Activated CD4-positive, alpha-beta T cell treated with anti-CD3 and anti-CD28 coated beads for 48 hours (primary cell): ENCODE measurements at places on chromosomes 7 and 10.
A peak's percentile ranks its signal among the peaks of the same experiment; 100 is the strongest.

- no peak for DNase-seq
These were observed 421.4 kb upstream of the MGMT start for GRCh38 chr10:129045599-129045998.

DNA sequence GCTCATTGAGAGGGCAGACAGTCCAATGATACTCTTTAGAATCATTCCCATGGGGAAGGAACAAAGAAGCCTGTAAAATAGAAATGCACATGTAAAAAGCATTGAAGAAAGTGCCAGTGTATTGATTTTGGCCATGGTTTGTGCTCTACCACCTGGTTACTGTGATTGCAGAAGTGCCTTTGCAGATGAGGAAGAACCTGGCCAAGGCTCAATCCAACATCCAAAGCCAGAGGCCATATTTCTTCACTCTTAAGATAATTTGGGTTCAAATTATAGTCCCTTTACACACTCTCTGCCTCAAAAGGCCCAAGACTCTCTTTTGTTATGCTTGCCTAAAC is 122.1 kb downstream of the EGFR start:
- no peak for DNase-seq

- no peak for DNase-seq
These were observed 91.3 kb upstream of the RHEB start for GRCh38 chr7:151611041-151611440.

DNA sequence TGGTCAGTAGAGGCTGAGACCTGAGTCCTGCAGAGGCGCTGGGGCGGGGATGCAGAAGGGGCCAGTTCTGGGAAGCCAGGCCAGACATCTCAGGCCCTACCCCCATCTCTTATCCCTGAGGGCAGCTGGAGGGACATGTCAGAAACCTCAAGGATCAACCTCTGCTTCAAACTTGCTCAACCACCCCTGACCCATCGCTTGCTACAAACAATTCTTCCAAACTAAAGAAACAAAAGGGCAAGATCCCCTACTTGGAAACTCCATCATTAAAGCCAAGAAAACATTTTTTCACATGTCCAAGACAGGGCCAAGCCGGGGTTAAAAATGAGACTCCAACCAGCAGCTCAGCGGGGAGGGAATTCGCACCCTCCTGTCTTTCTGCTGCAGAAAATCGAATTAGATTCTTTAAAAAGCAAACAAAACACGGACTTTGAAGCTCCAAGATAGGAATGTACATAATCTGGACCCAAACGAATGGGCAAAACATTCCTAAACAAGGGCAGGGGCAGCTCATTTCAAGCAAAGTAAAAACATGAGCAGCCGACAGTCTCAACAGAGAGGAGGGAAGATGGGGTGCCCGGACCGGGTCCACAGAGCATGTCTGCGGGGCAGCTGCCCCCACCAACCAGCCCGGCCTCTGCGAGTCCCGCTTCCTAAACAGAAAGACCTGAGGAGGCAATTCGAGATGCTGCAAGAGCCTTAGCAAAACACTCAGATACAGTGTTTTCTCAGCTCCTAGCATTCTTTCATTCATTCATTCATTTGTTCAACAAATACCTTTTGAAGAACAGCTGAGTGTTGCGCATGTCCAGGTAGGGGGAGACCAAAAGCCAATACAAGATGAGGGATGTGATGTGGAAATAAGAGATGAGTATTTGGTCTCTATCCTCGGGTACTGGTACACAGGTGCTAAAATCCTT is 44.8 kb downstream of the CHST15 start:
- DNase-seq: no peak

DNA sequence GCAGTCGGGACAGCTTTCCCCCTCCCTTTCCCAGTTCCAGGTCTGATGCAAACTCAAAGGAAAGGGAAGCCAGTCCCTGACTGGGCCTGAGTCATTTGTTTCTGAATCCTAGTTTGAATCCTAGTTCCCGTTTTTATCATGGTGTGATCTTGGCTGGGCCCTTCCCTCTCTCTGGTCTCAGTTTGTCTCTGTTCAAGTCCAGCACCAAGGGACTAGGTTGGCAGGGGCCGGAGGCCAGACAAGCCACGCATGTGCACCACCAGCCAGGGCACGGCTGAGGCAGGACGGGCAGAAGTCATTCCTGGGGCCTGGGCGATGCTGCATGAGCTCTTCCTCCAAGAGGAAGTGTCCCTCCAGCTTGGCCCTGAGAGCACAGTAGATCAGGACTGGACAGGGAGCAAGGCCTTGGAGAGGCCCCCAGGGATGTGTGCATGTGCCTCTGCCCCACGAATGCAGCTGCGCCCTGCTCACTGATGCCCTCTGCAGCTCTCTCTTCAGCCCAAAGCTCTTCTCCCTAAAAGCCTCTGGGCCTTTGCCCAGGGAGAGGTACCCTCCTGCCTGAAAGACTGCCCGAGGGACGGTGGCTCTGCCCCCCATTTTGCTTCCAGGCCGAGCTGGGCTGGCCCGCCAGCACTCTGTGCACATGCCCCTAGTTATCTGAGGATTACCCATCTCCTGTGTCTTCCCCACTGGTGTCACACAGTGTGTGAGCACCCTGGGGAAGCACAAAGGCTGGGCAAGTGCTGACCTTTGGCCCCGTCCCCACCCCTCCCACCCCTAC is 86.7 kb downstream of the ZMIZ1 start:
- no peak for DNase-seq

GRCh38 chr10:23448802-23449570 is 10.1 kb downstream of the OTUD1 start:
- DNase-seq: no peak

DNA sequence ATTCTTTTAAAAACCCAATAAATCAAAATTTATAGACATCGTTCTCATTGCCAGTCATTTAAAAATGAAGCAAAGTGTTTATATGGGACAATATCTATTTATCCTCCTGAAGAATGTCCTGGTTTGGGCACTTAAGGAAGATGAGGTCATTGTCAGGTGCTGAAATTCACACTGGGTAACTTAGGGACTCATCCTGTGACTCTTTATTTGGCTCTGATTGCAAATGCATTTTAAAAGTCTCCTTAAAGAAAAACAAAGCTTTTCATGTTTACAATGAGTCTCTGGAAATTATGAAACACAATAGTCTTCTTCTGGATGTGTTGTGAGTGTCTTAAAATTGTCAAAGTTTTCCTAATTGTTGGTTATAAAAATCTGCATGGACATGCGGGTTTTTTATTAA is 69.5 kb upstream of the GPR158 start:
- DNase-seq: no peak

DNA sequence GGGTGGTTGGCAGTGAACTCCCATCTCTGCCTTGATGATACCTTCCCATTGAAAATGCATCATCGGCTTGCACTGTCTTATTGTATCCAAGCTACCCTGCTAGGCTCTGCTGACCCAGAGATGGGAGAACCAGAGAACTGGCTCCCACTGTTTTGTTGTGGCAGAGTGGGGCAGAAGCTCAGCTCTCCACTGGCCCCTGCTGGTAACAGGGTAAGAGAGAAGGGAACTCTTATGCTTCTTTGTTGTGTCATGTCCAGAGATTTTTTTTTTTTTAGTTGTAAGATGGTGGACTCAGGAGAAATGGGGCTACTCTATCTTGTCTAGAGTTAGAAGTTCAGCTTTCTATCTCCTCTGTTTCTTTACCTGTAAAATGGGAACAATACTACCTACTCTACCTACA is 100.5 kb upstream of the SDK1 start:
- peak; percentile 40 for DNase-seq

DNA sequence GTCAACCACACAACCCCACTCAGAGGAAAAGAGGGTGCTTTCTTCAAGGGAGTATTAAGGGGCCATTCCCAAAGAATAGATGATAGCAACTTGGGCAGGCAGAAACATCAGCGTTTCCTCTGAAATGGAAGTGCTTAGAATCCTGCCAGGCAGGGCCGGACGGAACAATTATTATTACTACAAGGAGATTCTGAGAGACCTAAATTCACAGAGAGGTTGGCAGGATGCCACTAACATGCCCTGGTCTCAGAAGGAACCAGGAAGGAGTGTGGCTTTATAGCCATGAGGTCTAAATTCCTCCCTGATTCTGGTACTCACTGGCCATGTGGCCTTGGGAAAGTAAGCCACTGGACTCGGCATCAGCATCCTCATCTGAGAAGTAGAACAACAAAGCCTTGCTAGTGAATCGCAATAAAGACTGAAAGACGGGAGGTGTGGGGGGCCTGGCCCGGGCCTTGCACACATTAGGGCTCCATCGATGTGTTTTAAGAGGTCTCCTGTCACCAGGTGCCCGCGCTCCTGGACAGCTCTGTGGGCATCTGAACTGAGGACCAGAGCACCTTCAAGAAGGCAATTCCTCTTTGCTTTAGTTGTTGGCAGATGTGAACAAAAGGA is 131.5 kb downstream of the OAT start:
- DNase-seq: no peak

GRCh38 chr7:80370587-80370986 is 141.3 kb downstream of the GNAT3 start:
- DNase-seq: no peak

- DNase-seq: no peak
These were observed 53.5 kb downstream of the PODXL start for GRCh38 chr7:131502810-131503508.

- no peak for DNase-seq
These were observed 302.5 kb downstream of the PHTF2 start for GRCh38 chr7:78101076-78101475.

GRCh38 chr7:22375359-22376048 is 18.6 kb upstream of the RAPGEF5 start:
- DNase-seq: no peak

DNA sequence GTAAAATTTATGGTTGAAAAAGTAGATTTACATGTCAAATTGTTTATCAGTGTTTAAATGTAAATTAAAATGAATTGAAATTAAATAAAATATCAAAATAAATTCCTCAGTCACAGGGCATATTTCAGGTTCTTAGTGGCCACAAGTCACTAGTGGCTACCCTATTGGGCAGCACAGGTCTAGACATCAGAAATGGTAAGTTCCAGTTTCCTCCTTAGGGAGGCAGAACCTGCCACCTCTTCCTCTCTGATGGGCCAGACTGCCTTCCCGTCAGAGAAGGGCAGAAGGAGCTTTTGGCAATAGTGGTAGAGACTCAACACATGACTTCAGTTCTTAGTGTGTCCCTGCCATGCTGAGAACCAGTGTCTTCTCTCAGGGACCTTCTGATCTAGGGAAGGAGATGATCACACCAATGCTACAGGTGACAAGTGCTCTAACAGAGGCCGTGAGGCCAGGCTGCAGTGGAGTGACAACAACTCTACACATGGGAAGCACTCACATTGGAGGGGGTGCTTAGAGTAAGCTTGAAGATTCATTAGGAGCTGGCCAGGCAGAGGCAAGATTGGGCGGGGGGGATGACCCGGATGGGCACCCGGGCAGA is 14.4 kb upstream of the PCBD1 start:
- no peak for DNase-seq

- DNase-seq: no peak
These were observed 9.5 kb downstream of the ZFAND2A start for GRCh38 chr7:1150400-1151002.

DNA sequence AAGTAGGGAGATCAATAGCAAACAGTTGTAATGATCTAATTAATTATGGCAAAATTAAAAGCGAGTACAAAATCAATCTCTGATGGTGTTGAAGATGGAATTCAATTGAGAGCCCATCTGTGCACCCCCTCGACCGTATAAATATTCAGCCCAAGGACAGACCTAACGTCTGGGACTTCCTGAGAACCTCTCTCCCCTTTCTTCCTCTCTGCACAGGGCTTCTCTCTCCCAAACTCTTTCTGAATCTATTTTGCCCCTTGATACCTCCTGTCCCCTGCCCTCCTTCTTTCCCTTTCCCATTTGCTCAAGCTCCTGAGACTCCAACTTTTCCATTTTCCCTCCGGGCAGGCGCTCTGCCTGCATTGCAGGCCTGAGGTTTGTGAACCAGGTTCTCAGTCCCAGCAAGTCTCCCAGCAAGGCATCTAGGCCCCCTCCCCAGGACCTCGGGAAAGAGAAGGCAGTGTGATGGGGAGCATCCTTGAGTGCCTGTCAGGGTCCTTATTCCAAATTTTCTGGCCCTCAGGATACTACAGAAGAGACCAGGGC is 8.5 kb upstream of the PAX2 start:
- no peak for DNase-seq
